ENCODE measurements at places on chromosomes 3 and 15.

DNA sequence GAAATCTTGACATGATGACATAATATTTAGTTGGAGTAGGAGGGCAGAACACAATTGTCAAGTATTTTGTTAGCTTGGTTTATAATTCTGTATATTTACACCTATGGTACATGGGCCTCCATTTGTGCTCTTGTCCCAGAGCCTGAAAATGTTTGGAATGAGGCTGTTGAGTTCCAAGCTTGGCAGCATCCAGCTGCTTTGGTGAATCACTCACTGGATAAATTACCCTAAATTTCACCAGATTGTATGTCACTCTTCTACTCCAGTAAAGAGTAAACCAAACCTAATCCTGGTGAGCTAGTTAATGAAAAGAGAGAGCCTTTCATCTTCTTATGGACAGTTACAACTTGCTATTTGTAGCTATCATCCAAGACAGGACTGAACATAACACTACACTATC, 928.7 kb downstream of the DIPK2A start:
- DNase-seq: no peak

DNA sequence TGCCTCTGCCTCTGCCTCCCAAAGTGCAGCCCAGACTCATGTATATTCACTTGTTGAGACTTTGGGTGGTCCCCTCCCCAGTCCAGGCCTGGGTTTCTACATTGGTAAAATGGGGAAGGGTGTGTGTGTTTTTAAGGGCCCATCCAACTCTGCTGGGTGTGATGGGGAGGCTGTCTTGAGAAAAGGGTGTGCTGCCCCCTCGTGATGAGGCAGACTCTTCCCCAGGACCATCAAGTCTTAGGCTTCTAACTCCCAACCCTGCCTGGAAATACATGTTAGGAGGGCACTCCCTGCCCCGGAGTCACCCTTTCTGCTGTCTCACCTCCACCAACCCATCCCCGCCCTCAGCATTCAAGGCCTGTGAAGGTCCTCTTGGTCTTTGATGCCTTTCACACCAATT, 4.4 kb upstream of the PTPN23 start:
- no peak for DNase-seq

- DNase-seq: no peak
Measured at GRCh38 chr3:4533489-4534443, 40.6 kb downstream of the ITPR1 start.

DNA sequence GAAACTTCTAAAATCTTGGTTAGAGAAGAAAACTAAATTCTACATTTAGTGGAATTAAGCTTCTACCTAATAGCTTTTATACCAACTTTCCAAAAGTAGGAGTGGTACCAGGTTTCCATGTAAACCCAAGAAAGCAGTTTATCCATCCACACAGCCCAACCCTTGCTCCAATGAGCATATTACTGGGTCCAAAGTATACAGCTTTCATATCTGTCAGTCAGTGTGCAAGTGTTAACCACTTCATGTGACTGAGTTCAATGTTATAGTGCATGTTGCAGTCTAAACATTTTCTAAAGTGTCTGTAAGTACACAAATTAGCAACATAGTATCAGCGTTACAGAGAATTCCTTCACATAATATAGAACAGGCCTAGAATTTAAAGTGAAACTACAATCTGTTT, 73.2 kb downstream of the C3orf70 start:
- no peak for DNase-seq

Measured in kidney (tissue), 22 donors.